Hematopoietic multipotent progenitor cell treated with erythropoietin and hydrocortisone succinate and interleukin-3 and kit ligand, for 17 days (in vitro differentiated cells): ENCODE measurements at places on chromosomes 6 and 20.

DNA sequence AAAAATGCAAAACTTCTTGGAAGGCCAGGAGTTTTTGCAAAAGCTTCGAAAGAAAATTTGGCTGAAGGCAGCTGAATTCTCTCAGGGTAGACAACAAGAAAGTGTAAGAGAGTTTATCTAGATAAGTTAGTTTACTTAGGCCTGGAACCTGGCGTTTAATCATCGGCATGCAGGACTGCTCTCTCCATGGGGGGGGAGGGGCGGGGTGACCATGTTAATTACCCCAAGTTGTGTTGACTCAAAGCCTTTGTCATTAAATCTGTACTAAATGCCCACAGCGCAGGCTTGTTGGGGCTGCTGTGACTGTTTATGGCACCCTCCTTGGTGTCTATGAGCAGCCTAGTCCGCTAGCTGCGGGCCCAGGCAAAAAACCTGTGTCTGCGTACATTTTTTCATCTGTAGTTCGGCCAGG is 20.1 kb upstream of the ZNF451 start:
- DNase-seq, result no peak

DNA sequence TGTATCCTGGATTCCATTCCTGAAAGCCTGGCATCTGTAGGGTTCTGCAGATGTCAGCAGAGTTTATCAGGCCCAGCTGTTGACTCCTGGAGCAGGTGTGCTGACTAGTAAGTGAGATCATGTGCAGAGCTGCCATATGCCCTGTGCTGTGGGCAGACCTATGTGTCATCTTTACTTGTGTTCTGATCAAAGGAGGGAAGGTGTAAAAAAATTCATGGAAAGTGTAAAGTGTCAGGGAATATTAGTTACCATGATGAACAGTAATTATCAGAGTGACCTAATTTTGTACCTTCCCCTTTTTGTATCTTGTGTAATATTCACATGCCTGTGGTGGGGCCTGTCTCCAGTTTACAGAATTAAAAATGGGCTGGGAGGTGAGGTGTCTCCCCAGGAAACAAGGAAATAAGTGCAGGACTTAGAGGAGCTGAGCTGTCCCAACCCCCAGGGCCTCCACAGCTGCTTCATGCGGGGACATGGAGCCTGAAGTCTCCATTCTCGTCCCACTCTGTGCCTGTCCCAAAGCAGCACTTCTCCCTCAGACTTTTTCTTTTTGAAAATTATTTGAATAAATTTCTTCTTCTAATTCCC is 148.2 kb upstream of the GGTLC1 start:
- no peak for DNase-seq

- DNase-seq, result no peak
These were observed 19.4 kb upstream of the OVOL2 start for GRCh38 chr20:18077157-18077556.

GRCh38 chr6:26272171-26272637 is 92.8 kb upstream of the BTN3A2 start:
- DNase-seq, result no peak

DNA sequence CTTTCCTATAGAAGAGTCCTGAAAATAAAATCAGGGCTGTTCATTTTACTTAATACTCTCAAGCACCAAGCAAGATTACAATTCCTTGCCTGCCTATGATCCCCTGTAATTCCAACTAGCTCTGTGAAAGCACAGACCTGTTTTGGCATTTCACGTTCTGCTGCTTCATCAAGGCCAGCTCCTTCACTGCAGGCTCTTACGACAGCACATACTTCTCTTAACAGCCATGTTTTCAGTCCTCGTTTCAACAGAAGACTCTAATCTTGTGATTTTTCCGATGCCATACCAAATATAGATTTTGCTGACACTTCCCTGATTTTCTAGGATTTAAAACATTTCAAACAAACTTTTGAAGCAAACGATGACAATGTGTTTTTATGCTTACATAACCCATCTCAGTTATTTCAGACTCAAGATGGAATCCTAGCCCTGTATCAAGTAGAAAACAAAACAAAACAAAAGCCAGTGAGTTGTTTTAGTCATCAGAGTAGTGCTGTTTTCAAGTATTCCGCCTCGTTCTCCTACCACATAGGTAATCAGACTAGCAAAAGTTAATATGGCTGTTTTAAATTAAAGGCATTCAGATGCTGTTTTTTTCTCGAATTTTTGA is 616.5 kb upstream of the CITED2 start:
- DNase-seq, result no peak

DNA sequence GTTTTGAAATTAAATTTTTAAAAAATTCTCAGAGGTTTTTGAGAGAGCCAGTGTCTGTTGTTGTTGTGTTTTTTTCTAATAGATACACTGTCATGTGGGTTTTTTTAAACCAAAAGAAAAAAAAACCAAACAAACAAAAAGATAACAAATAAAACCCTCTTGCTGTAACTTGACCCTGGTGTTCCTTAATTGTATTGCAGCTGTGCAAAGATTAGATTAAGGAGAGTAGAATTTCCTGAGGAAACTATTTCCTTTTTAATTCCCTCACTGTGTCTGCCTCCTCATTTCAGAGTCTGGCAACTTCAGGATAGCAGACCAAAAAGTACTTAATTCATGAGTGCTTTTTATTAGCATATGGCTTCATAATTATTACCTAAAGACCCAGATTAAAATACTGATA is 281.9 kb downstream of the EPM2A start:
- no peak for DNase-seq

DNA sequence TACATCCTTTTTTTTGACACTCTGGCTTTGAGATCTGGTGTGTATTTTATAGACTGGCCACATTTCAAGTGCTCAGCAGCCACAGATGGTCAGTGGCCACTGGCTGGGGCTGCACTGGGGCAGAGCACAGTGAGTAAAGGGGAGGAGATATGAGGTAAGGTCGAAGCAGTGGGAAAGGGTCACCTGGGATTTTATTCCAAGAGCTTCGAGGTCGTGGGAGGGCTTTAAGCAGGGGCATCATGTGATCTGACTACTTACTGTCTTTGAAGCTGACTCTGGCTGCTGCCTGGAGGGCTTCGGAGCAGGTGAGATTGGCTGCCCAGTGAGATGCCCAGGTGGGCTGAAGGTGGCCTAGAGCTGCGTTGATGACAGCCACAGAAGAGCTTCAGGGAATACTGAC is 6.7 kb downstream of the C20orf203 start:
- DNase-seq, result no peak

GRCh38 chr6:42368181-42368580 is 83.5 kb downstream of the TRERF1 start:
- DNase-seq, result no peak

DNA sequence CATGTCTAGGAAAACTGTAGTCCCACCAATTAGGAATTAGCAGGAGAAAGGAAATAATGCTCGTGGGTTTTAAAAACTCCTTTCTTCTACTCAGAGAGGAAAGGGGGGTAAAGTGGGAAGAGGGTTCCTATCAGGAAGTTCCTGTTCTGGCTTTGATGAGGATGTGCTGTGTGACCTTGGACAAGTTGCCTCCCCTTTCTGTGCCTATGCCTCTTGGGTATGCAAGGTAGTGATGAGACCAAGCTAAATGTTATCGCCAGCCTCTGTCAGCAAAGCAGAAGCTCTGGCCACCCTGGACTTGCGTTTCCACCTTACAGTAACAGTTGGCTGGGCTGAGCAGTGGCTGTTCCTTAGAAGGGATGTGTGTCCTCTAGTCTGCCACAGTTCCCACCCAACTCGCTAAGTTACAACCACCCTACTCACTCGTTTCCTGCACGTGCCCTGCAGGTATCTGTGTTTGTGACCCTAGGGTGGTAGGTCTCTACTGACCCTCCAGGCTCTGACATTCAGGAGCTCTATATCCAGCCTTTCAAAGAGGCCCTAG is 110.0 kb downstream of the PREX1 start:
- no peak for DNase-seq

- no peak for DNase-seq
These were observed 67.3 kb downstream of the LY86 start for GRCh38 chr6:6655805-6656251.

DNA sequence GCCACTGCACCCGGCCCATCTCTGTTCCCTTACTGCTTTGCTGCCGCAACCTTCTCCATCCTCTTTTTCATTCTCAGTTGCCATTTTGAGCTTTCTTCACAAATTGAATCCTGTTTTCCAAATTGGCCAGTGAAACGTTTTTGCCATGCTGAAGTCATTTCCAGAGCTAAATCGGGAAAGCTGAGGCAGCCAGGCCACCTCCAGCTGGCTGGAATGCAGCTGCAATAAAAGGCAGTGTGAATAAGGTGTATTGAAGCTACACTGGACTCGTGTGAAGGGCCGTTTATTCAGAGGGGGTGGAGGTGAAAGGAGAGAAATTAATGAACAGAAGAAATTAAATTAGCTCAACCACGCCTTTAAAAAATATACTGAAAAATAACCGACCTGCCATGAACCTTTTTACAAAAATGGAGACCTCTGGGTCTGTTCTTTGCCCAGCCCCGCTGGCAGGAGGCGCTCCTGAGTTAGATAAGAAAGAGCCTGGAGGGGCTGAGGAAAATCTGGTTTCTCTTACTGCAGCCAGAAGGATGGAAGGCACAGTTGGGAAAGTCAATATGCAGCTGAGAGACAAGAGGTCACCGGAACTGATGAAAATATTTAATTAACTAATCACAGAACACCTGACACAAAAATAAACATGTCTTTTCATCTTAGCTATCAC is 283.9 kb downstream of the FOXC1 start:
- DNase-seq, result no peak

GRCh38 chr20:46674253-46675083 is 14.8 kb downstream of the TP53RK start:
- DNase-seq, result no peak

- DNase-seq, result no peak
These were observed 216.2 kb downstream of the MYLK4 start for GRCh38 chr6:2534406-2535042.

- DNase-seq, result no peak
These were observed 138.3 kb downstream of the FLRT3 start for GRCh38 chr20:14199111-14199510.

DNA sequence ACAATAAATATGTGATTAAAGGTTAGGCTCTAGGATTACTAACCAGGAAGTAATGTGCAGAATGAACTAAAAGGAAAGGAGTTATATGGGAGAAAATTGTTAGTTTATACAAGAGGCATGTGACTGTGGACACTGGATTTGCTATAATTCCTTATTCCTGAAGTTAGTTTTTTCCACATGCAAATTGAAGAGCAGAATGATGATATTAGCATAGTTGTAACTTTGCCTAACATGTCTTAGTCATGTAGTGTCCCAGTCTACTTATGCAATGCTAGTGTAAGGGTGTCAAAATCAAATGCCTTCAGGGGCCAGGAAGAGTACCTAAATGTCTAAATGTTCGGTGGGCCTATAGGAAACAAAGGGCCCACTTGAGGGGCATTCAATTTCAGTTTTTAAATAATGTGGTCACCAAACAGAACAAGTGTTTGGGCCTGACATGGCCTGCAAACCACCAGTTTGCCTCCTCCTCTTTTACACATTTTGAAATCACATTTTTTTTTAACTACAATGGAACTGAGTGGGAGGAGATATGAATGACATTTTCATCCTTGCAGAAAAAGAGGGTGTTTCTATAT is 28.0 kb upstream of the CEP85L start:
- no peak for DNase-seq

DNA sequence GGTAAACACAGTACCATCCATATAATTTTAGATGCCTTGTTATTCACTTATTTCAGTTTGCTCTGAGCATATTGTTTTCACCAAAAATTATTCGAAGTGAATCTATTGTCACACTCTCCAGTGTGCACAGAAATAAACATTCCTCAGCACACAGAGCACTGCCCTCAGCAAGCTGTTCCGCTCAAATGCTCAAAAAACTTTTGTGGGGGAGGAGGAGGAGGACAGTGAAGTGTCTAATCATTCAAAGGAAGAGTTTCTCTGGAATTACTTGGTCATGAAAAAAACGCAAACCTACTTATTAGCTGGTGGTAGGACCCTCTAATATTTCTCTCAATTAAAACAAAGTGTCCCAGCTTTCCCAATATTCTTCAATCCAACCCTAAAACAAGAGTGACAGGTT is 88.3 kb downstream of the DTNBP1 start:
- no peak for DNase-seq

GRCh38 chr6:22643780-22644179 is 74.4 kb downstream of the HDGFL1 start:
- no peak for DNase-seq

DNA sequence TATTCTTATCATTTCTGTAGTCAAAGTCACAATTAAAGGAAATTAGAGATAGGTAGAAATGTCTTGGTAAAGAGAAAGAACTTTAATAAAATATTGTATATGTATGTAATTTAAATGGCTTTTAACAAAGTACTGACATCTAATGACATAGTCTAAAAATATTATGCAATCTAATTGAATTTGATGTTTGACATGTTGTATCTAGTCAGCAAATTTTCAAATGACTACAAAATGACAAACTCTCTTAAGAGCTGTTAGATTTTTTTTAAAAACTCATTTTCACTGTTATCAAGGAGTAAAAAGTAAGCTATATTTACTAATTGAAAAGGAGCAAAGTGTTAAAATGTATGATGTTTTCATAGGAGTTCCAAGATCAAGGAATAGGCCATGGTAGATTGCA is 176.9 kb downstream of the MEI4 start:
- DNase-seq, result no peak

DNA sequence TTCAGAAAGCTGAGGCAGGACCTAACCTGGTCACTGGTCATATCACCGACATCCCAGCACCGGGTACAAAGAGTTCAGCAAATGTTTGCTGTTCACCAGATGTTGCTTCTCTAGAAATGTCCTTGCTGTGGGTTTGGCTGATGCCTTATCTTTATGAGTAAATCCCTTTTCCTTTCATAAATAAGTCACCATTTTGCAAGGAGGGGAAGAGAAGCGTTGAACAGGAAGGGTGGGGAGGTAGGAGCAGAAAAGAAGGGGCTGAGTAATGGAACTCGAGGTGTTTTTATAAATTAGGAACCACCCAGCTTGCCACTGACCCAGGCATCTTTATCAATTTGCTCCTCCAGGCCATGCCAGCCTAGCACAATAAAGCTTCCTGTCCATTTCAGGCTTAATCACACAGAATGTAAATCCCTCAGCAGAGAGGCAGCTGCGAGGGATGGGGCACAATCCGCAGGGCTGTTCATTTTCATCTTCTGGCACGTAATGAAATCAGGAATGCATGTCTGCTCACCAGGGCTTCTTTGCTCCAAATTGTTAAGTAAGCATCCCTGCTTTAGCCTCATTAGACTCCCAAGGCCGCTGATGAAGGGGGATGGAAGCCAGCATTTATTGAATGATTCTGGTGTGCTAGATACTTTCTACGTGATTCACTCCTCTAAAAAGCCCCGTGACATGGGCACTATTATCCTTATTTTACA is 371.9 kb upstream of the CHD6 start:
- DNase-seq, result no peak
